ENCODE measurements at places on chromosomes 13 and 19.

GRCh38 chr19:861141-861755 lies 1.8 kb downstream of the CFD start:
- DNase-seq, result no peak

- DNase-seq, result no peak
Measured at GRCh38 chr13:74530011-74530410, 395.8 kb upstream of the KLF12 start.

DNA sequence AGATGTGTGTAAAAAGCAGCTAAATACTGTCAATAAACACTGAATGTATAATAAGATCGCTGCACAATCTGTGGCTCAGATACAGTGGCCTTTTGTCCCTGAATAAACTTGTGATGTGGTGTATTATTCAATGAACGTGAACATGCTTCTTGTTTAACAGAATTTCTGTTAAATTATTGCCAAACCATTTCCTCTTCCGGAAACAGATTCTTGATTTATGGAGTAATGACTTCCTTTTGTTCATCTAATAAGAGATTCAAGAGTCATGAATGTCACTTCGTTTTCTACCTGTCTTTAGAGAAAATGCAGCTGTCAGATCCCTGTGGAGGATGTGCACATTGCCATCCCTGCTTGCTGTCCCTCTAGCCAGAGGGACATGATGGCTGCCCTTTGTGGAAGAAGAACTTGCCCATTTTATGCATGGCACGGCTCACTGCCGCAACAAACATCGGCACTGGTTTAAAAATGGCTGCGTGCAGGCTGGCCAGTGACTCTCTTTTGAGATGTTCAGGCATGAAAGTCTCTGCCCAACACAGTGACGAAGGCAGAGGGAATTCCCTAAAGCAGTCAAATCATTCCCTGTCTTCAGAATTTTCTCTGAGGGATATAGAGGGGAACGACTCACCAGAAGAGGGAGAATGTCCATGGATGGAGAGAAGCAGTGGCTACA lies 3.1 kb upstream of the TNFSF13B start:
- no peak for DNase-seq

DNA sequence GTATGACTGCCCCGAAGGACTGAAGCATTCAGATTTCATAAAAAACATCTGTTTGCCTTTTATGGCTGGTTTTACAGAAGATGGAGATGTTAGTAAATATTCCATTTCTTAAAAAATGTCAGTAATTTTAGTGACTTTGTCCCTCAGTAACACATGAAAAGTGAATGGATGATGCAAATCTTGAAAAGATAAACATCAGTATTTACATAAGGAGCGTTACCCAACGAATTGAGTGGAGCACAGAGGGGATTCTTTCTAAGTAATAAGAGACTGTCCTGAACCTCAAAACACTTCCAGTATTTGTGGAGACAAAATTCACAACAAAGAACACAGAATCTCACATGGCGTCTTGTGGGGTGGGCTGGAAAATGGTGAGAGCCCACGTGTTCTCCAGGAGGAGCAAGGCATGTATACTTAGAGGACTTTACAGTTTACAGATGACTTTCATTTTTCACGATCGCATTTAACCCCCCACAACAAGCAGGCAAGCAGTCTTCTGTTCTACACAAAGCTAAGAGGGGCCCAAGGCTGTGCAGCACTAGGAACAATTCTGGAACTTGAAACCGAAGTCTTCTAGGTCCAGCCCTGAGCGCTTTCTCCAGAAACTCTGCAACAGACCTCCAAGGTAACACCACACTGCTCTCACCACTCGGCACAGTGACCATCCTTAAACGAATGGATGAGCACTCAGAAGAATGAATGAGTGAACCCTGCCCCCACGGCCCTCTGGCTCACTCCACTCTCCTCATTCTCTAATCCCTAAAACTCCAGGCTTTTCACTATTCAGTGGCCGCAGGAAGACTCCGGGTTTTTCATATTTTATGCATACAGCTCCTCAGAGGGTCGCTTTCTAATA lies 709.8 kb downstream of the UQCRFS1 start:
- no peak for DNase-seq

DNA sequence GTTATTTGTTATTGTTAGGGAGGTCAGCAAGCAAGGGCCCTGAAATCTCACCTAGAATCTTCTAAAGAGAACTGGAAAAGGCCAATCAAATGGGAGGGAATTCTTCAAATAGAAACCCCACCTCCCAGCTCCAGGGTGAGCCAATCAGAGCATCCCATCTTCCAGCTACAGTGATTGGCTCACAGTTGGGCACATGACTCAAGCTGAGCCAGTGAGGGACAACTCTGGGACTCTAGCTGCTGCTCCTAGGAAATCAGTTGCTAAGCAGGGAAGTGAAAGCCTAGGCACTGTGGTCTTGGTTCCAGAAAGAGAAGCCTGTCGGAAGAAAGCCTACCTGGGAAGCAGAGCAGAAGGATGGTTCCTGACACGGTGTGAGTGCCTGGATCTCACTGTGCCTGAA lies 13.4 kb downstream of the TM6SF2 start:
- DNase-seq, result peak; percentile 14

DNA sequence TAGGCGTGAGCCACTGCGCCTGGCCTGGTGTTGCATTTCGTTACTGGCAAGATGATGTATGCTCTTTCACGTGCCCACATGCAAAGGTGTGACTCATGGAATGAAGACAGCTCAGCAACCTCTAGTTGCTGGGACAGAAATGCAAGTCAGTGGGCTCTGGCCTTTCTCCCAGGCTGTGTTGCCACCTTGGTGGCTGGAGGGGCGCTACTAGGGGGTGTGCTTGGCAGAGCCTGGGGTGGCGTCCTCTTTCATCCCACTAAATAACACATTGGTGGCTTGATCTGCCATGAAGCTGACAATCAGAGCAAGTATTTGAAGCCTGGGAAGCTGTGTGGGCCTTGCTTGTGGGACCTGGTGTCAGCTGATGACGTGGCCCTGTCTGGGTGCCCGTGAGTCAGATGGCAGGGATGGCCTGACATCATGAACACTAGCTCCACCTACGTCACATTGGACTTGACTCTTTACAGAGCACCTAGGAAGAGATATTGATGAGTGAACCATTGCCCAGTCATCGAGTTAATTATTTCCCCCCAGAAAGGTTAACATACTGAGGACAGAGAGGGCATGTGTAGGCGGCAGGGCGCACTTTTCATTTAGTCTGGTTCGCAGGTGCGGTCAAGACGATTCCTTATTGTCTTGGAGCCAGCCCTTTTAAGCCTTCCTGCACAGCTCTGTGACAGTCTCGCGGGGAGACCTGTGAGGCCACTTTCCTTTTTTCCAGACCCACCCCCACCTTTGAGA lies 154.2 kb downstream of the TM9SF2 start:
- DNase-seq, result no peak

DNA sequence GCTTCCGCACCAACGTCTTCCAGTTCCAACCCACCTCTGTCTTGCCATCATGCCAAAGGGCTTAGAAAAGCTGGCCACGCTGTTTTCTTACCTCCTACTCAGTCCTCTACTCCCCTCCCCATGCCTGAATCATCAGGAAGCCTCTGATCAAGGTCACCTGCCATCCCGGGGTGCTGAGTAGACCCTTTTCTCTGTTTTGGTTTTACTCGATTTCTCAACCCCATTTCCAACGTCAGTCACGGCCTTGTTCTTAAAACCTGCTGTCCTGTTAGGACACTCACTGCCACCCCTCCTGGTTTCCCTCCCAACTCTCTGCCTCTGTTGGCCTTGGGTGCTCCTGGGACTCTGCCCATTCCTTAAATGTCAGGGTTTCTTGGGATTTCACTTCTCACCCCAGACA lies 350.1 kb downstream of the FOXO1 start:
- DNase-seq, result no peak

- DNase-seq, result peak; percentile 29
Measured at GRCh38 chr13:92804346-92804745, 422.3 kb upstream of the GPC6 start.

- DNase-seq, result peak; percentile 27
Measured at GRCh38 chr13:74129500-74130191, 4.6 kb downstream of the KLF12 start.

GRCh38 chr13:95620825-95621498 lies 23.5 kb downstream of the DZIP1 start:
- no peak for DNase-seq

DNA sequence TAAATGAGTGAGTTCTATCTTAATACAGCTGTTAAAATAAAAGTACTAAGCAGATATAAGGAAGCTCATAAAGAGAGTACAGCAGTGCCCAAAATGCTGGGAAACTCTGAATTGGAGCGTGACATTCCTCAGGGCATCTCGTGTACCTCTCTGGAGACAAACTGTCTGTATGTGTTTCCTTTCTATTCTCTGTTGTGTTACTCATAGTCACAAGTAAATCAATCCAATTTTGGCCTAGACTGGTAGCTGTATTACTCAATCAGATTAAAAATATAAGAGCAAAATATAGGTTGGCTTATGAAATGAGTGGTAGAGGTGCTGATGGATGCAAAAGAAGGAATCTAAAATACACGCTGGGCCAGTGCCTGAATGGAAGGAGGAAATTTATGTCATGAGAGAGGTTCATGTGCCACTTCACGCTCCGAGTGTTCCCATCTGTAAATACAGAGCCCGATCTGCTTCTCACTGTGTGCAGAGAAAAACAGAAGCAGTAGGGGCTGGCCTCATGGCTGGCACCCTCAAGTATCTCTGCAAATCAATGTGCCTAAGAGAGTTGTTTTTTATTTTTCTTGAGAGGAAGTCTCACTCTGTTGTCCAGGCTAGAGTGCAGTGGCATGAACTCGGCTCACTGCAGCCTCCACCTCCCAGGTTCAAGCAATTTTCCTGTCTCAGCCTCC lies 58.7 kb upstream of the RGCC start:
- no peak for DNase-seq

DNA sequence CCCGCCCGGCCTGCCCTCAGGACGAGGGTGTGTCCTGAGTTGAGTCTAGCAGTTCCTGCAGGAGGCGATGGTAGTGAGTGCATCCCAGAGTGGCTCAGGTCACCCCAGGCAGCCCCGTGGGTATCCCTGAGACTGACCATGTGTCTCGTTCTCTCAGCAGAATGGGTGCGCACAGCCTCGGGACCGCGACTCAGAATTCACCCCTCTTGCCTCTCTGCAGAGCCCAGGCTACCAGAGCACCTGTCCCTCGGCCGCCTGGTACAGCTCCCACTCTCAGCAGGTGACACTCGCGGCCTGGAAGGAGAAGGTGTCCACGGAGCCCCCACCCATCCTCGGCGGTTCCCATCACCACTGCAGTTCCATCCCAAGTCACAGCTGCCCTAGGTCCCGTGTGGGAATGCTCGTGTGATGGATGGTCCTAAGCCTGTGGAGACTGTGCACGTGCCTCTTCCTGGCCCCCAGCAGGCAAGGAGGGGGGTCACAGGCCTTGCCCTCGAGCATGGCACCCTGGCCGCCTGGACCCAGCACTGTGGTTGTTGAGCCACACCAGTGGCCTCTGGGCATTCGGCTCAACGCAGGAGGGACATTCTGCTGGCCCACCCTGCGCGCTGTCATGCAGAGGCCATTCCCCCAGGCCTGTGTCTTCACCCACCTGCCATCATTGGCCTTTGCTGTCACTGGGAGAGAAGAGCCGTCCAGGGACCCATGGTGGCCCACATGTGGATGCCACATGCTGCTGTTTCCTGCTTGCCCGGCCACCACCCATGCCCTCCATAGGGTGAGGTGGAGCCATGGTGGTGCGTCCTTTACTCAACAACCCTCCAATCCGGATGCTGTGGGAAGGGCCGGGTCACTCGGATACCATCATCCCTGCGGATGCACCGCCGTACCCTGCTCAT lies 87.1 kb upstream of the MCF2L start:
- DNase-seq, result no peak

GRCh38 chr13:98105929-98106336 lies 37.0 kb upstream of the FARP1 start:
- peak; percentile 66 for DNase-seq

DNA sequence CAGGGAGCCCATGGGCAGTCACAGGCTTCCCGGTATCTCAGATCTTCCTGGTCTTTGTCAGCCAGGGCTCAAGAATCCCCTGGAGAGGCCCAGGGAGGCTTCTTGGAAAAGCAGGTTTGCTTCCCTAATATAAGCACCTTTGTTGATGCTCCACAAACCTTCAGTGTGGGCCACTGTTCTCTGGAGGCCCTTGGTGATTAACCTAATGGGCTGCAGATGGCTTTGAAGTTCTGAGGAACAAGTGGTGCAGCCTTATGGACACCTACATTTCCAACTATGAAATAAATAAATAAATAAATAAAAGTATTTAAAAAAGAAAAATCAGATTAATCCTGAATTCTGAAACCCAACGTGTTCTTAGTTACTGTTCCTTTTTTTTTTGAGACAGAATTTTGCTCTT lies at the start of gene BSPH1:
Gene BSPH1 (minus strand): TSS at position 101 of the 400 bp plus-strand sequence. CDS start 89 bp downstream, at position 12.
- DNase-seq, result no peak

DNA sequence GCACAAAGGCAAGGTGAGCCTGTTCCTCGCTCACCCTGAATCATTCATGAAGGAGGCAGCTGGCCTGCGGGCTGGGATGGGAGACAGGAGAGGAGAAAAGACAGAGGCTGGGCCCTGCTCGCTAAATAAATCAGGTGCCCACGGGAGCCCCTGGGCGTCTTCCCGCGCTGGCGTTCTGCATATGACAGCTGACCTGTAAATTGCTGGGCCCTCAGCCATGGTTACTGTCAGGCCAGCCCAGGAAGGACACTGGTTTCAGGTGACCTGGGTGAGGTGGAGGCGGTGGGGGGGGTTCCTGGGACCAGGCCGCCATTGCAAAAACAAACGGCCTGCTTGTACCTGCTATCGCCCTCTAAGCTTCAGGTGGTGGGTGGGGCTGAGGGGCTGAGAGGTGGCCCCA lies 3.4 kb upstream of the PTBP1 start:
- no peak for DNase-seq

DNA sequence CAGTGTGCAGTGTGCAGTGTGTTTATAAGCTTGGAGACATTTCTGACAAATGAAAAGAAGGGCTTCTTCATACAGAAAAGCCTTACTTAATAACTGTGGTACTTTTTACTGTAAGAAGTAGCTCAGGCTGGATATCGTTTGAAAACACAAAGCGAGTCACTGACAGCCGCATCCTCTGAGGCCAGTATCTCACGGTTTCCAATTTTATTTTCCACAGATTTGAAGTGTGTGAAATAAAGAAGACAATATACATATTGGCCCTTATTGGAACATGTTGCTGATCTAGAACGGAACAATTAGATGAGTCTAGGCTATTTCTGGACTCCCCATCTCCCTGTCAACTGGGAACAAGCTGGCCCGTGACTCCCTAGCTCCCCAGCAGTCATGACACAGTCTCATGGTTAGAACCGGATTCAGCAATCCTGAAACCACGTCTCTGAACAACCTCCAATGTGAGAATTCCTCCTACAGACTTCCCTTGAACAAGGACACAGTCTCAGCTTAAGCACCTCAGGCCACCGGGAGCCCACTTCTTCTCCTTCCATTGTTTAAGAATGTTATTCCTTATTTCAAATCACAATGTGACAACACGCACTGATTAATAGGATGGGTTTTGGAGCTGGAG lies 484.5 kb downstream of the COG6 start:
- no peak for DNase-seq

- DNase-seq, result no peak
Measured at GRCh38 chr13:31320946-31321345, 121.2 kb downstream of the B3GLCT start.

GRCh38 chr19:1370579-1371361 lies 12.9 kb upstream of the NDUFS7 start:
- DNase-seq, result no peak

- no peak for DNase-seq
Measured at GRCh38 chr13:53241891-53242348, 213.3 kb downstream of the OLFM4 start.
